ENCODE measurements at places on chromosomes 11 and 22. TPM values are rescaled to one million over a fixed set of nuclear protein-coding genes. Genes with fewer than 3 reads are reported as not detected.

The OR8H3 gene
- not detected for total RNA-seq

- no peak for DNase-seq
Observed at GRCh38 chr11:1565904-1566247, 6.2 kb downstream of the DUSP8 start.

- DNase-seq, result peak; percentile 86
Observed at GRCh38 chr11:62931499-62932278, 10.5 kb upstream of the CHRM1 start.

GRCh38 chr11:66617155-66617834, 865 bp downstream of the RBM14 start:
- peak; percentile 50 for DNase-seq

The RIBC2 gene
- total RNA-seq, result not detected

The LINC01488 gene
- total RNA-seq, result not detected

DNA sequence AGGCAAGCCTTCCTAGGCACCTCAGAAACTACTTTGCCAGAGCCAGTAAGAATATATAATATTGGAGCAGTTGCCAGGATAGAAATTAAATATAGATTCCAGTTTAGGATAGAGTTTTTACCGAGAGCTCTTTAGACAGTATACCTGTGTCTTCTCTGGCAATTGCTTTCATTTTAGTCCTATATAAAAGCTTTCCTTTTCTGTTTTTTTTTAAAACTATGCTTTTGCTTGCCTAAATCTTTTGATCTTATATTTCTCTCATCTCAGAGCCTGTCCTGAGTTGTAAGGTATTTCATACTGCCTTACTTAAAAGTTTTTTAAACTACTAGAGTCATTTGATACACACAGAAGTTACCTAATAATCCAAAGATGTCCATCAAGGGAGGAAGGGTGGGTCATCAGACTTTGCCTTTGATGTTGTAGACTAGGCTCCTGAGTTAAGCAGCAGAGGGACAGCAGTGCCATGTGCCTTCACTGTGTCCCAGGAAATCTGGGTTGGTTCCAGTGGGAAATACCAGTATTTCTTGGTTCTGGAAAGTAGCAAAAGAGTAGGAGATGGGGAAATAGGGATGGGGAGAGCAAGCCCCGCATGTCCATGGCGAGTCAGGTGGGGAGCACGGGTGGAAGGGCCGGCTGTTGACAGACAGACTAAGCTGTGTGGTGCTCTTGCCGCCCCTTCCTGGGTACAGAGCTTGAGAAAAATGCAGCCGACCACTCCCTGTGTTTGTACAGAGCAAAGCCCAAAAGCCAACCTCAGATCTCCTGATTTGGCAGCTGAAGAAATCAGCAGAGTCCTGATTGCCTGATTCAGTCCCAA, 11.2 kb downstream of the MCAM start:
- DNase-seq, result no peak

DNA sequence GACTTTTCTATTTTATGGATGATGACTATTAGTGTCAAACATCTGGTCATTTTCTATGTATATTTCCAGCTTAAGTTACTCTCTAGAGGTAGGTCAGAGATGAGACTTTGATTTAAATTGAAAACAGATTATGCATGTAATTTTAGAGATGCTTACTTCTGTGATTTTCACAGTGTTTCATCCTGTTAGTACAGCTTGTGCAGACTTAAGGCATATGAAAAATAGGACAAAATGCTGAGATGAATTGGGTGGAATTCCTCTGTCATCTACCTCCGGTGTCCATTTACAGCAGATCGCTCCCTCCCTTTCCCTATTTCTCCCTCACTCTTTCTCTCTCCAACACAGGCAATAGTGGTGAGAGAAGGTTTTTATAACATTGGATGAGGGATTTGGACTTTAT, 14.1 kb downstream of the JAM3 start:
- DNase-seq, result no peak

DNA sequence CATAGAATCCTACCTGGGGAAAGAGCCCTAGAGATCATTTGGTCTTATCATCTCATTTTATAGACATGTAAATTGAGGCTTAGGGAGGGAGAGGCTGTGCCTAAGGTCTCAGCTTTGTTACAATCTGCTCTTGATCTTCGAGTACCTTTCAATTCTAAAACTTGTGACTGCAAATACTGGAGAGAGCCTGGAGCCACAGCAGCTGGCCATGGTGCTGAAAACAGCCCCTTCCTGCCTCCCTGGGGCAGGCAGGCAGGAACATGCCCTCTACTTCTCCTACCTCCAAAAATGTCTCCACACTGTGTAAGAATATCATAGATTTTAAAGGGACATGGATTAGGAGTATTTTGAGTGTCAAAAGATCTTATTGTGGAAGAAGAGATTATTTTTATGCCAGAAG, 52.2 kb downstream of the C22orf42 start:
- peak; percentile 2 for DNase-seq

DNA sequence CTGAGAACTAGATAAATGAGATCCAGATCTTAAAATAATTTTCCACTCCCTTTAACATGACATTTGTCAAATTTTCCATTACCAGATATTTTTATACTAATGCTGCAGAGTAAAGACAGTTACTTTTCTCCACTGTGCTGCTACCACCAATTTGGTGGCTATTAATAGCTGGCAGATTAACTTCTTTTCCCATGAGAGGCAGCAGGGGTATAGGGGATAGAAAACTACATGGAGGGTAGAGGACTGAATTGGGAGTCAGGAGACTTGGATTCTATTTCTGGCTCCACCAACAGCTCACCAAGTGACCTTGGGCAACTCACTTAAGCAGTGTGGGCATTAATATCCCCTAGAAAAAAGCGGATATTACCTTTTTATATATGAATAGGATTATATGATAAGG, 69.2 kb downstream of the KIF18A start:
- no peak for DNase-seq

The SCGB1A1 gene
- total RNA-seq, result not detected

- DNase-seq, result no peak
Observed at GRCh38 chr11:109735128-109735527, 313.1 kb downstream of the C11orf87 start.

GRCh38 chr11:116215471-116216113, 557.2 kb downstream of the BUD13 start:
- DNase-seq, result no peak

- DNase-seq, result no peak
Observed at GRCh38 chr11:106523171-106523570, 445.7 kb downstream of the AASDHPPT start.

DNA sequence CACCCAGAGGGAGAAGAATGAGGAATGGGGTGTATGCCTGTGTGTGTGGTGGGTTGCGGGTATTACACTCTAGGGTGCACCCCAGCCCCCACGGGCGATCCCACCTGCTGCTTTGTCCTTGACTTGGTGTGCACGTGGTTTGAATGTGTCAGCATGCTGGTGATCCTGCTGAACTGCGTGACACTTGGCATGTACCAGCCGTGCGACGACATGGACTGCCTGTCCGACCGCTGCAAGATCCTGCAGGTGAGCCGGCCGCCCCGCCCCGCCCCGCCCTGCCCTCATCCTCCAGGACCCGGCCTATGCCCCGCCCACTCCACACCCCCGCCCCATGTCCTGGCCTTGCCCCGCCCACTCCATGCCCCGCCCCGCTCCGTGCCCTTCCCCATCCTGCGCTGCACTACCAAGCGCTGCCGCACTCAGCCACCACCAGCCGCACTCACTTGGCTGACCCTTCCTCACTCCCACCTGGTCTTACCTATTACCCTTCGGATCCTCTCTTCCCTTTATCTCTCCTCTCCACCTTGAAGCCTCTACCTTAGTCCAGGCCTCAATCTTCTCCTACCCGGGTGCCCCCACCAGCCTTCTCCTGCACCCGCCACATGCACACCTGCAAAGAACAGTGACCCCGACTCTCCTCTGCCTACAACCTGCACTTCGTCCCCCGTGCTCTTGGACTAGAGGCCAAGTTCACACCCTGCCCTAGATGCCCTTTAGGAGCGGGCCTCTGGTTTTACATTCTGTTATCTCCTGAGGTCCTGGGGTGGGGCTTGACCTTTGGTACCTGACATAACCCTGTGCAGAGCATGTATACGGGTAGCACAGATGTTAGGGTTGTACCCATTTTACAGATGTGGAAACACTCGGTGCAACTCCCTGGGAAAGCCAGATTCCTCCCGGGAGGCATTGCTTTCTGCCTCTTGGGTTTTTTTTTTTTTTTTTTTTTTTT, 27.7 kb downstream of the CACNA1I start:
- DNase-seq, result no peak

- no peak for DNase-seq
Observed at GRCh38 chr11:85809863-85810262, 1.1 kb downstream of the SYTL2 start.

- DNase-seq, result no peak
Observed at GRCh38 chr22:48099251-48099650, 1336.8 kb downstream of the TBC1D22A start.

GRCh38 chr11:61694602-61694939, 14.4 kb downstream of the DAGLA start:
- DNase-seq, result no peak

DNA sequence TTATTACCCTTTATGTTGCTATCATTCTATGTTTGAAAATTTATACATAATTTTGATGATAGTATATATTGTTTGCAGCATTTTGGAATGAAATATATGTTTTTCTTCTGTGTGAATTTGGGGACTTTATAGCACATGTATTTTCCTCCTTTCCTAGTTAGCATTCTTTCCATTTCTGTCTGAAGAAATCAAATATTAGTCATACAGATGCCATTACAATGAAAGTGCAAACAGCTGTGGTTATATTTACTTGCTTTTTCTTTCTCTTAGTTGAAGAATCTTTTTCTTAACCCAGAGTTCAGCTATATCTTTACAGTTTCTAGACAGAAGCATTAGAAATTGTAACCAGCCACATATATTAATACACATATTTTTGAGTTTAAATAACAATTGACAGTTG, 753.1 kb upstream of the ARHGAP42 start:
- peak; percentile 32 for DNase-seq

GRCh38 chr11:9823887-9824385, 160.1 kb downstream of the SWAP70 start:
- DNase-seq, result peak; percentile 82

- no peak for DNase-seq
Observed at GRCh38 chr22:40180403-40180802, 2.7 kb downstream of the TNRC6B start.

DNA sequence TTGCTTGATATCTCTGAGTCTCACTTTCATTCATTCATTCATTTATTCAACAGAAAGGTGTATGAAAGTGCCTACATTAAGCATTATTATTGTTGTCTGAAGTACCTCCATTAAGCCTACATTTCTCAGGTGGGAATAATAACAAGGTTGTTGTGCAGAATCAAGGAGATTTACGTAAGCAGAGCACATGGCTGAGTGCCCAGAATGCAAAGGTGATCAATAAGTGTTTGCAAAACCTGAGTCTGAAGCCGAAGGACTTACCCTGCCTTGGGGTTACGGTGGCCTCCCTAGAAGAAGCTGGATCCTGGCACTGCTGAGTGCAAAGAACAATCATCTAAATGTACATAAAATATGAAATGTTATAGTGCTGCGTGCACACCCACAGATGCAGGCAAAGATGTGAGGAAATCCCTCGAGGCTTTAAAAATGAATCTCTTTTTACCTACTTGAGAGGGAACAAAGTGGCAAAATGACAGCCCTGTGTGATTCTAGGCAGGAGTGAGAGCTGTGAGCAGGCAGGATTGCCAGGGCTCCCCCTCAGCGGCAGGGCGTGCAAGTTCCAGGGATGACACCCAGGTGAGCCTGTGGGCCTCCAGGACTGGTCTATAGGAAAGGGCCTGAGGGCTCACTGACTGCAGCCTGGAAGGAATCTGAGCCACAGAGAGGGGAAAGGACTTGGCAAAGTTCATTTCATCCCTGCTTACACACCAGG, 133.1 kb upstream of the TBCEL start:
- DNase-seq, result no peak

DNA sequence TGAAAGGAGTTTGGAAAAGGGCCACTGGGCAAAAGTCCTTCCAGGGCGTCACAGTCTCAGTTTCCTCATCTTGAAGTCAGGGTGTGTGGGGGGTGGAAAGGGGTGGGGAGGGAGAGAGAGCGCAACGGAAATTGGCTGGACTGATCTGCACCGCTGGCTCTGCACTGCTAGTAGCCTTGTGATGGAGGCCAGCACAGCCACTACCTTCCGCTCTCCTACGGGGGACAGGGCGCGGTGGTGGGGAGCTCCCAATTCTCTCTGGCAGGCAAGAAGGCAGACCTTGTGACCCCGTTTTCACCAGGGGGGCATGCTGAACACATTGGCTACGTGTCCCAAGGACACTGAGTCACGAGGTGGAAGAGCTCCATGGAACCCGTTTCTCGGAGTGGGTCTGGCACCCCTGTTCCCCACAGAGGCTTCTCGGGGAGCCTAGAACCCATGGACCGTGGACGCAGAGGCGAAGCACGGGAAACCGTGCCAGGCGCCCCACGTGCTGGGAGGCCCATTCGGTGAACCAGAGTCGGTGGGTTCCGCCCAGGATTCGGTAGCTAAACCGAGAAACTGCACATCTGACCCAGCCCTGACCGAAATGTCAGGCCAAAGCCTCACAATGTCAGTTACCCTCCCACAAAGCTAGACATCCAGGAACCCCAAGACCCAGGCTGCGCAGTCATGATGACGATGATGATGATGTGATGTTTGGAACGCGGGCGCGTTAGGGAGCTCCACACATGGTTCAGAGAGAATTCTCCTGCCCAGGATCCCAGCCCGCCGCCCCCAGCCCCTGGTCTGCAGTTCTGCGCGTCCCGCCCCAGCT, 28.3 kb upstream of the WNT11 start:
- no peak for DNase-seq

The PRR33 gene
- total RNA-seq, result not detected

DNA sequence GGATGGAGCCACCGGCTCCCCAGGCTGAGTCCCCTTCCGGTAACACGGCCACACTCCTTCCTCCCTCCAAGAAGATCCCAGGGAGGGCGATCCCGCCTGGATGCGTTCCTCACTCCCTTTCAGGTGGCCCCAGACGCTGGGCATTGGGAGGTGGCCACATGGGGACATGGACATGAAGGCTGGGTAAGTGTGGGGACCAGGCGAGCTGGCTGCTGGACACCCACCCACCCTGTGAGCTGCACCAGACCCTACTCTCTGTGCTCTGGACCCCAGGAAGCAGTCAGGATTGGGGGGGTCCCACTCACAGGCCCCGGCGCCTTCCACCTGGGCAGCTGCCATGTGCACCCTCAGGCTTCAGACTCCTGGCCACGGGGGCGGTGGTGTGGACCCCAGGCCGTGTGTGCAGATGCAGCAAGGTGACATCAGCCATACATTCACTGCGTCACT, 932.8 kb downstream of the BRD1 start:
- no peak for DNase-seq

- DNase-seq, result no peak
Observed at GRCh38 chr11:120881596-120881995, 142.3 kb upstream of the TBCEL start.

The ARHGAP8 gene
- not detected for total RNA-seq

The TTLL1 gene
- 4.7 TPM for total RNA-seq

DNA sequence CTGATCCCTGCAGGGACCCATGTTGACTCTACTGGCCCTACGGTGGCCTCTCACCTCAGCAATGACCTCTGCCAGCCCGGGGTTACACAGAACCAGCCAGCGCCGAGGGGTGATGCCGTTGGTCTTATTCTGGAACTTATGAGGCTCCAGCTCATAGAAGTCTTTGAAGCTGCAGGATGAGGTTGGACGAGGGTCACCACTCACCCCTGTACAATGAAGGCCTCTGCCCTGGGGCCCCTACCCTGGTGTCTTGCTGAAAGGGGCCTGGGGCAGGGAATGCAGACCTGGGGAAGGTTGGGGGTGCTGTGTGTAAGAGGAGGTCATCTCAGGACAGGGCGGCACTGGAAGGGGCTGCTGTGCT, 6.8 kb downstream of the PYGM start:
- no peak for DNase-seq

The CDC42EP2 gene
- 5.3 TPM for total RNA-seq

- DNase-seq, result no peak
Observed at GRCh38 chr11:36792996-36793914, 195.2 kb upstream of the RAG2 start.

- DNase-seq, result no peak
Observed at GRCh38 chr11:65744026-65744698, 23.6 kb upstream of the RNASEH2C start.
